Muscle of leg (tissue), 16 donors: ENCODE measurements at places on chromosomes 11 and 22.
A peak's percentile ranks its signal among the peaks of the same experiment; 100 is the strongest.

- no peaks in the 10 kb centered on the region for H3K27me3 ChIP-seq
- no peak overlapping the region for H3K27ac ChIP-seq
These were observed 11.0 kb upstream of the UCP3 start for GRCh38 chr11:74019860-74020259.

DNA sequence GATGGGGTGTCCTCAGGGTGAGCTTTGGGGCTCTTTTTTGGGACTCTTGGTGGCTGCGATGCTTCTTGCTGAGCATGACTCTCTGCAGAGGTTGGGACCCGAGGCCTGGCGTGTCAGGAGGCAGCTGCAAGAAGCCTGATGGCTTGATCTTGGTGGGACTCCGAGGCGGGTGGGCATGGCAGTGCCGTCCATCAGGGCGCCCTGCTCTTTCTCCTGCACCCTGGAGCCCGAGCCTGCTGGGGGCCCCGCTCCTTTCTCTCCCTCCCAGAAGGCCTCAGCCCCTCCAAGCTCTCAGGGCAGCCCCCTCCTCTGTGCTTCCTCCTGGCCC lies 432.7 kb downstream of the TBC1D22A start:
- H3K4me3 ChIP-seq: no peak overlapping the region
- H3K27ac ChIP-seq: no peak overlapping the region
- peaks cover 10% of the 10 kb centered on the region for H3K27me3 ChIP-seq
- H3K36me3 ChIP-seq: no peaks in the 10 kb centered on the region

DNA sequence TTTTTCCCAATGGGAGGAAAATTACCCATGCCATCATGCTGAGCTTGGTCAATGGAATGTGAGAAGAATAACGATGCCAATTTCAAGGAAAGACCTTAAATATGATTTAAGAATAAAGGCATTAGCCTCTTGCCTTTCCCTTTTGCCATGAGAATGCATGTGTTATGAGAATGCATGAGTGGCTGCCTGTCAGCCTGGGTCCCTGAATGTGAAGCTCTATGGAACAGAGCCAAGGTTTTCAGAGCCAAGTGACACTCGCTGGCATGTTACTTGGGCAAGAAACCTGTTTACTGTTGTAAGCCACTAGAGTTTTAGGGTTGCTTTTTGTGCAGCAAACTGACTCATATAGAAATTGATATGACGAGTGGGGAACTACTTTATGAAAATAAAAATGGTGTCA lies 75.7 kb downstream of the JRKL start:
- DNase-seq: peak; percentile 32
- H3K27ac ChIP-seq: no peak overlapping the region
- H3K27me3 ChIP-seq: no peaks in the 10 kb centered on the region
- no peaks in the 10 kb centered on the region for H3K36me3 ChIP-seq
- H3K4me1 ChIP-seq: no peaks in the 10 kb centered on the region

DNA sequence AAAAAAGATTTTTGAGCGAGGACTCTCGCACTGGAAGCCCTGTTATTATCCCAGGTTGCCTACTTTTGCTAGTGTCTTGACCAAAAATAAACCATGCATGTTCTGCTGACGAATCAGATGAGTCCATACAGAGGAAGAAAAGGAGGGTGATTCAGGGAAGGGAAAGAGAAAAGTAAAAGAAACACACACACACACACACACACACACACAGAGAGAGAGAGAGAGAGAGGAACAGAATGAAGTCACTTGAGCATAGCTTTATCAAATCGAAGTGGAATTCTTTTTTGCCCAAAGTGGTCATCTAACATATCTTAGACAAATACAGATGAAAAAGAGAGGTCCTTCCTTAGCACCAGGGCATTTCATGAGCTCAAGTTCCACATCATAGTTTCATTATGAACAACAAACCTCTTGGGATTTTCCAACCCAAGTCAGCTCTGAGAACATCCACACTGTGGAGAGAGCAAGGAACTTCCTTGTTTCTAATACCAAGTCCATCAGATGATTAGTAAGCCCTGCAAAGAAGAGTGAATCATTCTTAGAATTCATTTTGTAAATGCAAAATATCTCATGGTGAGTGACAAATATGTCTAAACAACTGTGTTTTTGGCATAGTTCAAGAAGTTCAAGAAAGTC lies 7.7 kb upstream of the MMP12 start:
- H3K4me3 ChIP-seq: no peak overlapping the region
- no peaks in the 10 kb centered on the region for H3K36me3 ChIP-seq
- no peaks in the 10 kb centered on the region for H3K27me3 ChIP-seq
- no peaks in the 10 kb centered on the region for H3K4me1 ChIP-seq
- H3K27ac ChIP-seq: no peak overlapping the region
- DNase-seq: peak; percentile 43

GRCh38 chr22:35376728-35377472 lies 4.0 kb upstream of the HMOX1 start:
- H3K36me3 ChIP-seq: no peaks in the 10 kb centered on the region
- peak; percentile 99 for DNase-seq
- no peak overlapping the region for H3K4me3 ChIP-seq
- peaks cover 2% of the 10 kb centered on the region for H3K27me3 ChIP-seq

DNA sequence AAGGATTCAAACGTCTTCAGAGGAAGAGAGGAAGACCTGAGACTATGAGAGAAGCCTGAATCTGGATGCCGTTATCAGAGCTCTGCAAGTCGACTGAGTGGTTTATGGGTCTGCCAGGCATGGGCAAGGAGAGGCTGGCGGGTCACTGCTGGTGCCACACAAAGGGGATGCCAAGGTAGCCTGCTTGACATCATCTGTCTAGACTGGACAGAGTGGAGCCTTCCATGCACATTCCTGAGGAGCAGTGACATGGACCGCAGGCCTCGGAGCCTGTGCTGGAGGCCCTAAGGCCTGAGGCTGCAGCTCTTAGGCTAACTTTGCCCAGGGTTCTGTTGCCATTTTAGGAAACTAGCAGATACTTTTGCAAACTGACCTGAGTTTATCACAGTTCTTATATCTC lies 127.4 kb downstream of the WT1 start:
- H3K36me3 ChIP-seq: no peaks in the 10 kb centered on the region
- no peak overlapping the region for H3K27ac ChIP-seq
- H3K4me1 ChIP-seq: no peaks in the 10 kb centered on the region

DNA sequence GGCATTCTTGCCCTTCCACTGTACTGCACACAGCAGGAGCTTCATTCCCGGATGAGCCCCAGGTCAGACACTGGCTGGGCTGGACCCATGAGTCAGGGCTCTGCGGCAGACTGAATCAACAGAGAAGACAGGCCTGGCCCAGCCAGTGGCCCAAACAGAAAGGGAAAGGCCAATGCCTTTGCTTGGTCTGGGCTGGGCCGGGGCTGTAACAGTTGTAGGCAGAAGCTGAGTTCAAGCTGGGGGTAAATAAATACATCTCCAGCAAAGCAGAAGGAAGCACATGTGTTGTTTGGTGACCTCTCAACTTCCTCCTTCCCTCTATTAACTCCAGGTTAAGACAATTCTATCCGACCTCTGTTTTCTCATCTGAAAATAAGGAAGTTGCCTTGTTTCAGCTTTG lies 1.8 kb upstream of the SMIM35 start:
- peak; percentile 74 for DNase-seq
- H3K27me3 ChIP-seq: peaks cover 21% of the 10 kb centered on the region
- H3K4me3 ChIP-seq: no peak overlapping the region
- no peaks in the 10 kb centered on the region for H3K36me3 ChIP-seq
- H3K4me1 ChIP-seq: peaks cover 15% of the 10 kb centered on the region
- H3K27ac ChIP-seq: peak overlapping the region; percentile 35

DNA sequence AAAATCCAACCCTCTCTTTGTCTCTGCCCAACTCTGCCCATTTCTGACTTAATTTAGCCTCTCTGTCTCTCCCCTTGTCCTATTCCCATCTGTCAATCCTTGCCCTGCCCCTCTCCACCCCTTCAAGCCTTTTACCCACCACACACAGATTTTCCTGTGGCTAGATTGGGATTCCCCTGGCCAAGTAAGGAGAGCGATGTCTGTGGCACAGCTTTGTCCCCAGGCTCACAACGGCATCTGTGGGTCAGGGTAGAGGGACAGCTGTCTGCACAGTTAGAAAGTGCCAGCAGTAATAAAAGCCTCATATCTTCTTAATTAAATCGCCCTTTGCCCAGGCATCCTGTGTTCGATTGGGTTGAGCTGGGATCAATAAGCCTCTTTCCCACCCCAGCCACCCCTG lies 1.3 kb upstream of the KCNC1 start:
- H3K4me3 ChIP-seq: no peak overlapping the region
- peaks cover 6% of the 10 kb centered on the region for H3K36me3 ChIP-seq
- DNase-seq: no peak
- H3K4me1 ChIP-seq: peaks cover 27% of the 10 kb centered on the region
- H3K27ac ChIP-seq: no peak overlapping the region

DNA sequence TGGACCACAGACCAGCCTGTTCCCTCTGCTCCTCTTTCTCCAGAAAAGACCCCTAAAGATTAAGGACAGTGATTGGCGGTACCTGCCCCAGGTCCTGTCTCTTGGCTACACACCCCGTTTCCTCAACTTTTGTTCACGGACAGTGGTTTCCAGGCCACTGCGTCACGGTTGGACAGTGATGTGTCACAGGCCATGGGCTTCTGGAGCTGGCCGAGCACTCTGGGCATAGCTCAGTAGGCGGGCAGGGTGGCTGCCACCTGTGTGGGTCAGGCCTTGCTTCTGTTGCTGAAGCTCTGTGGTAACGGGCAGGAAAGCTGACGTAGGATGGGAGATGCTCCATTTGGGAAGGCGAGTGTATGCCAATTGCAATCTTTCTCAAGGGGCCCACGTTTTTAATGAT lies 13.6 kb downstream of the TUB start:
- H3K27ac ChIP-seq: no peak overlapping the region
- H3K4me1 ChIP-seq: peaks cover 7% of the 10 kb centered on the region
- peaks cover 23% of the 10 kb centered on the region for H3K36me3 ChIP-seq
- H3K4me3 ChIP-seq: no peak overlapping the region

DNA sequence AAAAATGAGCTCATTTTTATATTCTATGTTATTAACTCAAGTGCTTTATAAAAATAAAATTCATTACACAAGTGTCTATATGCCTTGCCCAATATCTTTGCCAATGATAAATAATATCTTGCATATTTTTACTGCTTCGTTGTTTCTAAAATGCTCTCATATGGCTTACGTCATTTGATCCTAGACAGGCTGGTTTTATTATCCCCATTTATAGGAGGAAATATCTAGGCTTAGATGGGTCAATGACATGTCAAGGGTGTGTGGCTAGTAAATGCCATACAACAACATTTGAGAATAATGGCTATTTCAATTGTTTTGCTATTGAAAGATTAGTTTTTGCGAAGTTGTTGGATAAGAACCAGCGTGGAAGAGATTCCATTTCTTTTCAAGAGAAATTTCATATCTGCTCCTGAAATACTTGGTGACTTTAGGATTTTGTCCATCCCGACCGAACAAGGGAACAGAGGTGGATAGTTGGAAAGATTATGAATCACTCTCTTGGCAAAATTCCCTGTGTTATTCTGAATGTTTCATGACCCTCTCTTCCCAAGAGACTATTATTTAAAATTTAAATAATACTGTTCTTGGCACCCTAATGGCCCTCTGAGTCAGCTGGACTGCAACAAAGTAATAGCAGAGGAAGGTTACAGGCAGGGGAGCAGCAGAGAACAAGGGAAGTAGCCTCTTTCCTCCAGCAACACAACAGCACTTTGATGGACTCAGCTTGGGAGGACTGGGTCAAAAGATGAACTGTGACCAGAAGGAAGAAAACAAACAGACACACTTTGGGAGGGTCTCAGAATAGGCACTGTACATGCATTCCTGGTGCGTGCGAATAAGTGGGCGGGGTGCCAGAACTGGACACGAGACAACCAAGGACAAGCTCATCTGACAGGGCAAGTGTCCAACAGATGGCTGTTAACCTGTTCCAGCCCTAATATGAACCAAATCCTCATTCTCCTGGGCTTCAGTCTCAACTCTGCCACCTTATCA lies 94.5 kb downstream of the ME3 start:
- H3K27me3 ChIP-seq: no peaks in the 10 kb centered on the region
- H3K36me3 ChIP-seq: no peaks in the 10 kb centered on the region
- H3K4me3 ChIP-seq: no peak overlapping the region
- peak overlapping the region; percentile 76 for H3K27ac ChIP-seq

GRCh38 chr11:57479021-57479663 lies 18.8 kb downstream of the RTN4RL2 start:
- H3K27ac ChIP-seq: no peak overlapping the region
- H3K4me1 ChIP-seq: peaks cover 39% of the 10 kb centered on the region
- H3K27me3 ChIP-seq: peaks cover 81% of the 10 kb centered on the region
- no peak overlapping the region for H3K4me3 ChIP-seq
- H3K36me3 ChIP-seq: peaks cover 1% of the 10 kb centered on the region
- no peak for DNase-seq

- DNase-seq: peak; percentile 68
- H3K36me3 ChIP-seq: no peaks in the 10 kb centered on the region
- H3K4me3 ChIP-seq: no peak overlapping the region
- H3K4me1 ChIP-seq: peaks cover 9% of the 10 kb centered on the region
- peaks cover 5% of the 10 kb centered on the region for H3K27me3 ChIP-seq
- H3K27ac ChIP-seq: no peak overlapping the region
These were observed 89.0 kb downstream of the ISX start for GRCh38 chr22:35154937-35155387.
